ENCODE measurements at places on chromosomes 7 and 10.
A peak's percentile ranks its signal among the peaks of the same experiment; 100 is the strongest.

DNA sequence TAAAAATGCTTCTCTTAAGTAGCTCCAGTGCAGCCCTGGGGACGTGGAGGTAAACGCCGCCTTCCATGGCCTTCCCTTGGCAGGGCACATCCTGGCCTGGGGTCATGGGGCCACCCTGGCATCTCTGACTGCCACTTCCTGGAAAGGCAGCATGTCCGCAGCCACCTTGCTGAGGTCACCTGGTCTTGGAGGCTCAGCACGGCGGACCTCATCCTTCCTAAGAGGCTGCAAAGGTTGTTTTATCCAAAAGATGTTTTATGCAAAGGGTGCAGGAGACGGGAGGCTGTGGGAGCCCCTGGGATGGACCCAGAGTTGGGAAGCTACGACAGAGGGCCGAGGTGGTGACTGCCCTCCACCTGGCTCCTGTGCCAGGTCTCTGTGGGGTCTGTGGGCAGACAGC is 106.0 kb downstream of the TCERG1L start:
- no peak for DNase-seq

- DNase-seq = no peak
These were observed 1235.3 kb downstream of the GATA3 start for GRCh38 chr10:9289811-9290210.

DNA sequence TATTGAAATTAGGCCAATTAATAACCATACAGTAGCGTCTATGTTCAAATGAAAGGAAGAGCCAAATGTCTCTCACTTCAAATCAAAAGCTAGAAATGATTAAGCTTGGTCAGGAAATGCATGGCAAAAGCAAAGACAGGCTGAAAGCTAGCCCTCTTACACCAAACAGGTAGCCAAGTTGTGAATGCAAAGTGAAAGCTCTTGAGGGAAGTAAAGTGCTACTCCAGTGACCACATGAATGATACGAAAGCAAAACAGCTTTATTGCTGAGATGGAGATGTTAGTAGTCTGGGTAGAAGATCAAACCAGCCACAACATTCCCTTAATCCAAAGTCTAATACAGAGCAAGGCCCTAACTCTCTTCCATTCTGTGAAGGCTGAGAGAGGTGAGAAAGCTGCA is 123.8 kb downstream of the TEX36 start:
- DNase-seq = no peak

- no peak for DNase-seq
These were observed 263.0 kb upstream of the BMPER start for GRCh38 chr7:33642312-33642711.

DNA sequence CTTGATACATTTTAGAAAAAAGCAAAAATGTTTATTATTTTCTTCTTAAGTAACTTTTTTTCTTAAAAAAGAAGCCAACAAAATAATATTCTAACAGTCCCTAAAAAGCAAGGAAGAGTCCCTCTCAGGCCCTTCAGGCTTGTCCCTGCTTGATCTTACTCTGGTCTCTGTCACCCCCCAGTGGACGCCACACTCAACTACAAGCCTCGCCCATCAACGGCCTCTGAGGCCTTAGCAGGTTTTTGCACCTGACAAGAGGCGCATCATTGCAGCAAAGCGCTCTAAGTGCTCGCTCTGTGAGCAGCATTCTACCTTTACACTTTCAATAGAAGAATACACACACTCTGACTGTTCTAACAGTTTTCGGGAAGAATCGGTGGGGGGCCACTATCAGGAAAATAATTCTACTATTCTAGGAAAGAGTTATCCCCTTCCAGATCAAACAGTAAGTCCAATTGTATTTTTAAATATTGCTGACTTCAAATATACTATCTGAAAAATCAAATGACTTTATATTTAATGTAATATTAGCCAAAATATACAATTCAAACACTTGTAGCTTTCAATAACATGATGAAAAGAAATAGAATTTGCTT is 139.2 kb downstream of the USP6NL start:
- DNase-seq = peak; percentile 69

- no peak for DNase-seq
These were observed 291.8 kb downstream of the AHR start for GRCh38 chr7:17590221-17590620.

DNA sequence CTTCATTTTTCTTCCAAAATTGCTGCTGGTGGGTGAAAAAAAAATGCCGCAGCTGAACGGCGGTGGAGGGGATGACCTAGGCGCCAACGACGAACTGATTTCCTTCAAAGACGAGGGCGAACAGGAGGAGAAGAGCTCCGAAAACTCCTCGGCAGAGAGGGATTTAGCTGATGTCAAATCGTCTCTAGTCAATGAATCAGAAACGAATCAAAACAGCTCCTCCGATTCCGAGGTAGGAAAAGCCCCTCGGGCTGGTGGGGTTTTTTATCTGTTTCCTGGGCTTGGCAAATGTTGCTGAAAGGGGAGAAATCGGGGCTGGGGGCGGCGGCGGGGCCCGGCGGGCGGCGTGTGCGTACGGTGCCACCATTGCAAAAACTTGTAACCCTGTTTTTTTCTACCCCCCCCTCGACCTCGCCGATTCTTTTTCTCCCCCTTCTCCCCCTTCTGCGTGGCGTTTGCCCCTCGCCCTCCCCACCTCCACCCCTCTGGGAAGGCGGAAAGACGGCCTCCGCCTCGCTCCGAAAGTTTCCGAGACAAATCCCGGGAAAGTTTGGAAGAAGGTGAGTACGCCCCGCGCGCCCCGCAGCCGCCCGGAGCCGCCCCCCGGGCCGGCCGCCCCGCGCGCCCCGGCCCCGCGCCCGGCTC is 789 bp downstream of the TCF7L2 start:
- DNase-seq = no peak

GRCh38 chr7:91603707-91604106 is 276.8 kb downstream of the MTERF1 start:
- no peak for DNase-seq

DNA sequence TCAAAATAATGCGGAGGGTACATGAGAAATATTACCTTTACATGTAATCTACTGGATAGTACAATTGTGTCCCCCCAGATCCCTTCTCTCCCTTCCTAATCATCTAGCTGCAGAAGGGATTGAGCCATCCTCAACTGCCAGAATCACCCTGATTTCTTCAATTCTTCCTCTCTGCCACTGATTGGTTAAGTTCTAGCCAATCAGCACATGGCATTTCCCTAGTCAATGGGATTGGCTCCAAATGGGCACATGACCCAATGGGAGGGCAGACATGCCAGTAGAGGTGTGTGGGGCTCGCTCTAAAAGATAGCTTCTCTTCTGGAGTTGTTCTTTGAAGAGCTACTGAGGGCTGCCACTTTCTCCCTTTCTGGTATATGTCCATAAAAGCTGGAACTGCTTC is 20.9 kb upstream of the UBE3C start:
- no peak for DNase-seq

DNA sequence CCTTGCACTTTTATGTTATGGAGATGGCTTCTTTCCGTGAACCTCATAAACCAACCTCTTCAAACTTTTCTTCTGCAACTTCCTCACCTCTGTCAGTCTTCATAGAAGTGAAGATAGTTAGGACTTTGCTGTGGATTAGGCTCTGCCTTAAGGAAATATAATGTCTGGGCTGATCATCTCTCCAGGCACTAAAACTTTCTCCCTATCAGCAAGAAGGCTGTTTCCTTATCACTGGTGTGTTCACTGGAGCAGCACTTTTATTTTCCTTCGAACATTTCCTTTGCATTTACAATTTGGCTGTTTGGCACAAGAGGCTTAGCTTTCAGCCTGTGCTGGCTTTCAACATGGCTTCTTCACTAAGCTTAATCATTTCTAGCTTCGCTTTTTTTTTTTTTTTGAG is 52.8 kb downstream of the ESYT2 start:
- DNase-seq = no peak

GRCh38 chr7:16813232-16813616 is 8.4 kb upstream of the AGR2 start:
- no peak for DNase-seq

- DNase-seq = no peak
These were observed 261.9 kb downstream of the GRID1 start for GRCh38 chr10:86104611-86105145.

GRCh38 chr10:126104767-126105166 is 208.4 kb downstream of the FANK1 start:
- DNase-seq = no peak

DNA sequence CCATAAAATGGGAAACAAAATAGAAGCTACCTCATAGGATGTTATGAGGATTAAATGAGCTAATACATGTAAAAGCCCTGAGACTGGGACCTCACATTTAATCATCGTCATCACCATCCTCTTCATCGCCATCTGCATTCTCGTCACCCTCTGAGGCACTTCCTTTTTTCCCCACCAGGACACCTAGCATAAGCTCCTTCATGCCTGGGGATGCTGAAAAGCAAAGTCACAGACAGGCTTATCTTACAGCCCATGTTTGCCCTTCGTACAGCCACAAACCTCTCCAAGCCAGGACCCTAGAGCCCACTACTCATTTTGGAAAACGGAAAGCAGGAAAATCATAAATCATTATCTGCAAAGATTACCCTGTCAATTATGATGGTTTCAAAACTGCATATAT is 249.6 kb downstream of the GPAM start:
- DNase-seq = no peak

DNA sequence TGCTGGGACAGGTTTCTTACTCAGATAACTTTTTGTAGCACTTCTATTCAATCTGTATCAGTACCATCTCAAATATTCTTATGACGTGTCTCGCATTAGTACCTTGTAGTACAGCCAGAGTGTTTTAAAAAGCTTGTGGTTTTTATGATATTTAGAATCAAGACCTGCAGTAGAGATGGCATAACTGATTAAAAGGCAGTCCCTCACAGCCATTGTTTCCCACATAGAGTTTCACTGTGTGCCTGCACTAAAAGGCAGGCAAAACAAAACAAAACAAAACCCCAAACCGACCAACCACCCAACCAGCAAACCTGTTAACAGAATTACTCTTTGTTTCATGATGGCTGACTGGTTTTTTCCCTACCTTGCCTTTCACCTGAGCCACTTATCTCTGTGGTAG is 221.3 kb upstream of the DGKB start:
- DNase-seq = no peak

DNA sequence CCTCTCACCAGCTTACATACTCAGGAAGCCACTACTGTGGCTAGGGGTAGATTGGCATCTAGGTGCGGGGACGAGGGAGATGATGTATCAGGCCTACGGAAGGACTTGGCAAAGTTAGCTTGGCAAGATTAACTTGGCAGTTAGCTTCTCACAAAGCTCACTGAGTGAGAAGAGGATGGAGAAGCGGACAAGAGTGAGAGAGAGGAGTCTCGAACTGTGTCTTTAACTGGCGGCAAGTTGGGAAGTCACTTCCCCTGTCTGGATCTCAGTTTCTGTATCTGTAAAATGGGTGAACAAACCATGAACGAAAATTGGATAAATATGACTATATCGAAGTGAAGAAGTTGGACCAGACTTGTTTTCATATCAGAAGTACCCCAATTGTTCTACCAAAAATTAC is 9.5 kb upstream of the MLXIPL start:
- no peak for DNase-seq

- DNase-seq = no peak
These were observed 8.6 kb upstream of the ZMIZ2 start for GRCh38 chr7:44740055-44740454.

- DNase-seq = no peak
These were observed 152.2 kb downstream of the CRPPA start for GRCh38 chr7:16268821-16269768.

GRCh38 chr7:157521752-157522151 is 184.9 kb downstream of the DNAJB6 start:
- DNase-seq = no peak

DNA sequence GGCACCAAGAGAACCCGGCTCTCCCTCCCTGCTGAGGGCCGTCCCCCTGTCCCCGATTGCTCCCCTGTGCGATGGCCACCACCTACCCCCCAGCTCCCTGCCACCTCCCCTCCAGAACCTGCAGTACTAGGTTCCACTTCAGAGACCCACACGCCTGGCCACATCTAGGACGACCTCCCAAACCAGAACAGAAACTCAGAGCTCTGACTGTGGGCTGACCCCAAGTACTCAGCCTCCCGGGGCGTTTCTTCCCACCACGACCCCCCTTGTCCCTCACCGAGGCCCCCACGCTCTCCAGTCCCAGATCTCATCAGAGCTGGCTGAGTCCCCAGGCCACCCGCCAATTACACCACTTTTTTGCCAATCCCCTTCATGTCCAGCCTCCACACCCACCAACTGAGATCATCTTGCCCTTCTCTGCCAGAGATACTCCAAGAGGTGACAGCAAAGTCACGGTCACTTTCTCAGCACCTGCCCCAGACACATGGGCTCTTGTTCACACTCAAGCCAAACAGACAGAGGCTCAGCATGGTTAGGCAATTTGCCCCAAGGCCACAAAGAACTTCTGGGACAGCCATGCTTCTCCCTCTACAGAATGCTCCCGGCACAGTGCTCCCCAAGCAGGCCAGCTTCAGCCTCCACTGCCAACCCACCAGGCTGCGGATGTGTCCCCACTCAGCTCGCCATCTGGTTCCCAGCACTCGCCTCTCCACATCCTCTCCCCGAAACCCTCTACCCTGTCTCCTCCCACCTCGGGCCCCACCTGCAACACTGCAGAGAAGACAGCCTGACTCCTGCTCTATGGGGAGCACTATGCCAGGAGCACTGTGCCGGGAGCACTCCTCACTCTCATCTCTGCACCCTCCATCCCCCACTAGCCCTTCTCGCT is 4.7 kb downstream of the TMEM120A start:
- no peak for DNase-seq

DNA sequence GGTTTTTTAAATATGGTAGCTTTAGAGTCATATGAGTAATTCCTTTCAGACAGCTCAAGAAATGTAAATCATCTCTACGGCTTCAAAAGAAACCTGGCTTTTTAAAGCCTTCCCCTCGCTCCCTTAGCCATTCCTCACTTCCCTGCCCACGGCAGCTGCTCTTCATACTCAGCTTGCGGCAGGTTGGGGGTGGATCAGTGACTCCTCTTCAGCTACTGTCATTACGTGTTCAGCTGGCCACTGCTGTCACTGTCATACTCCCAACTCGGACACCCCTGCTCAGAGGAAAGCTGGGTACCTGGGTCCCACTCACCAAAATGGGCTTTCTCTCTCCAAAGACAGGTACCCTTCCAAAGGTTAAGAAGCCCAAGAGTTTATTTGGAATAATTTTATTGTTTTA is 6.6 kb downstream of the YWHAG start:
- DNase-seq = no peak

- no peak for DNase-seq
These were observed 192.9 kb upstream of the VSTM2A start for GRCh38 chr7:54349229-54349628.

DNA sequence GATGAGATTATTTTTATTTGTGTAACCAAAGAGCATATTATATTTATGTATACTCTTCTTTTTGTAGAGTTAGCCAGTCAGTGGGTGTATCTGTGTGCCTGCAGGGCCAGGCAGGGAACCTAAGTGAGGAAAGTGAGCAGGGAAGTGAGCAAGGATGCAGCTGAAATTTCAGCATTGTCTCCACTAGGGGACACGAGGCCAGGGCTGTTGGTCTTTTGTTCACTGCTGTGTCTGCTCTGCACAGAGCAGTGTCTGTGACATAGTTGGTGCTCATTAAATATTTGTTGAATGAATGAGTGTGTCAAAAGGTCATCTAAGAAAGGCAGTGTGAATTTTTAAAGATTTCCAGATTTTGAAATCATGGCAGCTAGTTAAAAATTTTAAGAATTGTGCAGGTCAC is 51.8 kb downstream of the SUGCT start:
- DNase-seq = no peak

All from stimulated activated CD4-positive, alpha-beta T cell treated with anti-CD3 and anti-CD28 coated beads, Interleukin-12 subunit alpha, Interleukin-12 subunit beta, amount 100 ng/mL, for 24 hours (primary cell).